ENCODE measurements at places on chromosomes 7 and 10.

GRCh38 chr7:141575654-141576448 lies 24.6 kb downstream of the AGK start:
- no peak for DNase-seq

DNA sequence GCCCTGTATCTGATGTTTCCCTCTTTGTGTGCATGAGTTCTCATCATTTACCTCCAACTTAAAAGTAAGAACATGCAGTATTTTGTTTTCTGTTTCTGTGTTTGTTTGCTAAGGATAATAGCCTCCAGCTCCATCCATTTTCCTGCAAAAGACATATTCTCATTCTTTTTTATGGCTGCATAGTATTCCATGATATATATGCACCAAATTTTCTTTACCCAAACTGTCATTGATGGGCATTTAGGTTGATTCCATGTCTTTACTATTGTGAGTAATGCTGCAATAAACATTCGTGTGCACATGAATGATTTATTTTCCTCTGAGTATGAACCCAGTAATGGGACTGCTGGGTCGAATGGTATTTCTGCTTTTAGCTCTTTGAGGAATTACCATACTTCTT lies 163.4 kb downstream of the TMEM26 start:
- DNase-seq: no peak

DNA sequence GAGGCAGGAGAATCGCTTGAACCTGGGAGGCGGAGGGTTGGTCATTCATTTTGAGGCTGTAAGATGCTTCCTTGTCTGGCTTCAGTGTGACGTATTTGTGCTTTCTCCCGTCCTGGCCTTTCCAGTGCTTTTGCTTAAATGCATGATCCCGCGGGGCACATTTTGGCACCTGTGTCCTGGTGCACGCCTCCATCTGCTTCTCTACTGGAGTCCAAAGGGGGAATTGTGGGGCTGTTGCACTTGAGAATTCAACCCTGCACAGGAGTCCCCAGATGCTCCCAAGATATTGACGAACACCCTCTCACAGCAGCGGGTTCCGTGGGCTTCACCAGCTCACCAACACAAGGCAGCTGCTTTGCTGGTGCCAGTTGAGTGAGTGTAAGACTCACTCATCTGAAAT lies 10.3 kb upstream of the LRRC27 start:
- no peak for DNase-seq

DNA sequence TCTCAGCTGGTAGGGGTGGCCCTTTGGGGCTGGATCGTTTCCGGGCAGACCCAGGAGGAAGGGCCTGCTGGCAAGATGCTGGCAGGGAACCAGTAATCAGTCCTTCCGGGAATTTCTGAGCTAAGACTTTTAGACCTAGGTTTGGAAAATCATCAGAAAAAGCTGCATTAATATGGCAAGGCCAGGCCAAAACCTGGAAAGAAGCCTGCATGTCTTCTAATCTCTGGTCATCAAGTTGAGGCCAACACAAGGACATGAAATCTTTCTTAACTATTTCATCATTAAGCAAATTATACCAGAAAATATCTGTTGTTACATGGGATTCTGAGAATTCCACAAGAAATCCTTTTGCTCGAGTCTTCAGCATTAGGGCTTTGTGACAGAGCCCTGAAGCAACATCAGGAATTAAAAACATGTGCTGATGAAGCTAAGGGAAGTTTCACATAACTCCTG lies 19.9 kb downstream of the CPA1 start:
- DNase-seq: no peak

- no peak for DNase-seq
Observed at GRCh38 chr7:71424166-71425035, 292.5 kb downstream of the GALNT17 start.

DNA sequence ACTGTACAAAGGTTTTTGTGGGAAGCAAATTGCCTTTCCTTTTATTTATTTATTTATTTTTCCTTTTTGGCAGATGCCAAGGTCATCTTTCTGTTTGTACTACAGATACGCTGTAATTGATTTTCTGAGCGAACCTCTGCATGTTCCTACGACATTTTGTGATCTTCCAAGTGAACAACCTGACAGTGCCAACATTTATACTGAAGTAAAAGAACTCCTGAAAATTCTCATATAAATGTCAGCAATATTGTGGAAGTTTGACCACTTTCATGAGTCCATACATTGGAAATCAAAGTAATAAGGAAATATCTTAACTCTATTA lies 86.8 kb upstream of the EEPD1 start:
- no peak for DNase-seq

- DNase-seq: no peak
Observed at GRCh38 chr10:21300551-21300950, 224.9 kb downstream of the SKIDA1 start.

DNA sequence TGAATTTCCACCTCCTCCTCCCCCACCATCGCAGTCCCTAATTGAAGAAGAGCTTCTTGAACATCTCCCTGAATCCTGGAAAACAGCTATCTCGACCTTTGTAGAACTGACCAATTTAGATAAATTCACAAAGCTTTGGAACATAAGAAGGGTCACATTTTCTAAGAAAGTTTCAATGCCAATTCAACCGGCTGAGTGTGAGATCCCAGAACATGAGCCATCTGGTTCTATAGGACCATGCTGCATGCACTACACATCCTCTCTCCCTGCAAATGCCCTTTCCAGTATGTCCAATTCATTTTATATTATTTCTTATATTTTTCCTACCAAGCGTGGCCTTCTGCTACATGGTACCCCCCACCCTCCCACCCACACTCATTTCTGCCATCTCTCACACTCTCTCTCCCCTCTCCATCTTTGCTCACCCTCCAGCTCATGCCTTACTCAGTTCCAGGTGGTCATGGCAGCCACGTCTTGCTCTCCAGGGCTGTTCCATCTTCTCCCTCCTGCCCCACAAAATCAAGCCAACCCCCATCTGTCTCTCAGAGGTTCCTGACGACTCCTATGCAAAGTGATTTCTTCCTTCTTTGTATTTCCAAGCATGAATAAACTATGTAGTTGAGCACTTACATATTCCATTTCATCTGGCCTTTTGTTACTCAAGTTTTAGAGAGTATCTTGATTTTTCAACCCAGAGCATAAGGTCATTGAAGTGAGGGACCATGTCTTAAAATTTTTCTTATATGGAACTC lies 19.3 kb downstream of the FRMD4A start:
- no peak for DNase-seq

DNA sequence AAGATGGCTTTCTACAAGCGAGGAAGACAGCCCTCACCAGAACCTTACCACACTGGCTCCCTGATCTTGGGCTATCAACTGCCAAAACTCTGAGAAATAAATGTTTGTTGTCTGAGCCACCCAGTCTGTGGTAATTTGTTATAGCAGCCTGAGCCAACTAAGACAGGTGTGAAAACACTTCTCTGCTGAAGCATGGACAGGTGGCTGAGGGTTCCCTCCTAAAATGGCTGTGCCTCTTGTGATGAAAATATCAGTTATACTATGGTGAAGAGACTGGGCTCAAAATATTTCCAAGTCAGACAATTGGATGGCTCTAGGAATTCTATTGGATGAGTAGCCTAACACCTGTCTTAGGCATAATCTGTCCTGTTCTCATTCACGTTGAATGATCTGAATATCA lies 78.1 kb downstream of the CDK1 start:
- no peak for DNase-seq

GRCh38 chr10:103626178-103626577 lies 132.7 kb downstream of the NEURL1 start:
- no peak for DNase-seq

GRCh38 chr7:44953156-44953555 lies 25.7 kb downstream of the MYO1G start:
- no peak for DNase-seq

- no peak for DNase-seq
Observed at GRCh38 chr7:132869166-132869861, 212.6 kb downstream of the CHCHD3 start.

DNA sequence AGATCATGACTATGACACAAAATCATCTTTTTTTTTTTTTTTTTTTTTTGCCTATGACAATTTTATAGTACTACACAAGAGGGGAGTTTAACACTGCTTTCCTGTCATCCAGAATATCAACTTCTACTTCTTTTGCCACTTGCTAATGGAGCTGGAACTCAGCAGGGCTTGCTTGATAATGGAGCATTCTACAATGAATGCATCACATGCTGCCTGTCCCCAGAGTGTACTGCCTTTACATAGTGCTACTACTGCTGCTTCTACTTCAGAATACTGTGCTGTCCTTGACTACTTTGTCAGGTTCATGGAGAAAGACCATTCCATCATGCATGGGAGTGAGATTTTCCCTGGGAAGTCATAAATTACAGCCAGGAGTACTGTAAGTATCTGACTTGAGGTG lies 338.6 kb upstream of the SEMA3A start:
- DNase-seq: no peak

DNA sequence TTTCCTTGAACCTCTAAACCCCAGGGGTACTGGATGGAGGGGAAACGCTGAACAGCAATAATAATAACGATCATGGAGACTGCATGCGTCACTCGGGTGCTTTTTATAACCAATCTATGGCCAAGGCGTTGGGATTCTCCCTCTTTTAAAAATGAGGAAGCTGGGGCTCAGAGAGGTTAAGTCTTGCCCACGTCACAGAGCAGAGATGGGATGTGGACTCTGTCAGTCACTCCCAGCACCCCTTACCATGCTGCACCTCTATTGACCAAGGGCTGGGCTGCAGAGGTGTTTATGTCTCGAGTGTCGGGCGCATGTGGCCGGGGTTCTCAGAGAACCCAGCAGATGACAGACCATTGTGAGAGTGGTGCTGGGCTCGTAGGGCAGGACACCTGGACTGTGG lies 129.9 kb downstream of the CDH23 start:
- DNase-seq: no peak

DNA sequence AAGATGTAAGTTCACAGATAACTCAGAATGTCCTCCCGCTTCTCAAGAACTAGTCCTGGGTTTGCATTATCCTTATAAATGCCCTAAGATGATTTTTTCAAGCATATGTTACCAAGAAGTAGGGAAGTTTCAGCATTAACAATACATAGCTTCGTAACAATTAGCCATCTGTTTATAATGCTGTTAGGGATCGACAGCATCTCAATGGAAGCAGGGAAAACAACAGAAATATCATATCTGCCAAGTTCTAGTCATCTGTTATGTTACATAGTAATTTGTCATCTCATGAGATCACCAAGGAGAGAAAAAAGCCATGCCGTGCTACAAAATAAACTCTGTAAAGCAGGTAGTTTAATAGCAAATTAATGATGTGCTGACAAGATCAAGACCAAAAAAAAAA lies 731.5 kb upstream of the C7orf33 start:
- DNase-seq: no peak

- DNase-seq: no peak
Observed at GRCh38 chr7:35251606-35252310, 2.1 kb downstream of the TBX20 start.

GRCh38 chr7:145224775-145225174 lies 388.9 kb upstream of the TPK1 start:
- DNase-seq: no peak

GRCh38 chr7:50727072-50727471 lies 55.6 kb downstream of the GRB10 start:
- DNase-seq: no peak

GRCh38 chr10:77855404-77856155 lies 71.0 kb downstream of the DLG5 start:
- DNase-seq: no peak

- DNase-seq: peak; percentile 82
Observed at GRCh38 chr7:26061678-26062603, 90.1 kb upstream of the NFE2L3 start.

- no peak for DNase-seq
Observed at GRCh38 chr7:11613292-11613930, 218.6 kb downstream of the THSD7A start.

GRCh38 chr10:92891885-92892690 lies 43.8 kb downstream of the EXOC6 start:
- DNase-seq: peak; percentile 94

DNA sequence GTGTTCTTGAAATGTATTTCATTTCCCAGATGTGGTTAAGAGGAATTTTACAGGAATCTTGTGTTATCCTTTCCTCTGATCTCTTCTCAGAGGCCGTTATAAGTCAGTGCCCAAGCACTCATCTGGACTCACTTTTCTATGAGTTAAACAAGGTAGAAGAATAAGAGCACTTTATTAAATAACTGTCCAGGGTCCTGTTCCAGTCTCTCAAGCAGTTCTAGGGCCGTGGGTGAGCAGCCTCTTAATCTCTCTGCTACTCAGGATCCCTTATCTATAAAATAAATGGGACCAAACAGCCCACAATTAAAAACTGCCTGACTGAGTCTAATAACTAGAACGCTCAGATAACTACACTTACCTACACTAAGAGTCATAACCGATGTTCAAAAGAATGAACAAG lies 111.2 kb downstream of the OSBPL3 start:
- no peak for DNase-seq

DNA sequence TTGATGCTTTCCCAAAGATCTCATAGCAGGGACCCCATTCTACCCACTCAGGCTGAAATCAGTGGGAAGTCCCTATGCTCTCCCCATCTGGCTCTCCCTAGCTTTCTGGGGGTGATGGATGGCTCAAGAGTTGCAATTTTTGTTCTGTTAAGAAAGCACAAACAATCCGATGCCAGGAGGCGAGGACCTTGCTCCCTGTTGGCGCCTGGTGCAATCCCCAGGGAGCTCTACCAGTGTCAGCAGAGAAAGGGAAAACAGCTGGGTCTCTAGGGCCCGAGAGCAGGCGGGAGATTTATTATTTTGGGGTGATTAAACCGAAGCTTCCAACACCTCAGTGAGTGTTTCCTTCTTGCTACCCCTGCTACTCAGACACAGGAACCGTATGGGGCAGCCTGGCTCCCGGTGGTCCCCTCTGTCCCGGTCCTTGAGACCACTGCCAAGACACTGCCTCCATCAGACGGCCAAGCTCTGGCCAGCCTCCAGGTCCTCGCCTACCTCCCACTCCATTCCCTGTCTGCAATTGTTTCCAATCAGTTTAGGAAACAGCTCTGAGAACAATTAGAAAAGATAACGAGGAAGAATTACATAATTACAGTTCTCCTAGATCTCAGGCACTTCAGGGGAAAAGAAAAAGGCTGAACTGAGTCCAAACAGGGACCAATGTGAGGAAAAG lies 147.9 kb downstream of the PLXNA4 start:
- no peak for DNase-seq

GRCh38 chr7:75646571-75647102 lies 92.1 kb downstream of the HIP1 start:
- DNase-seq: no peak

GRCh38 chr7:77409739-77410547 lies 6.2 kb downstream of the GSAP start:
- no peak for DNase-seq

- DNase-seq: peak; percentile 10
Observed at GRCh38 chr10:89332123-89332633, 4.4 kb downstream of the IFIT3 start.

DNA sequence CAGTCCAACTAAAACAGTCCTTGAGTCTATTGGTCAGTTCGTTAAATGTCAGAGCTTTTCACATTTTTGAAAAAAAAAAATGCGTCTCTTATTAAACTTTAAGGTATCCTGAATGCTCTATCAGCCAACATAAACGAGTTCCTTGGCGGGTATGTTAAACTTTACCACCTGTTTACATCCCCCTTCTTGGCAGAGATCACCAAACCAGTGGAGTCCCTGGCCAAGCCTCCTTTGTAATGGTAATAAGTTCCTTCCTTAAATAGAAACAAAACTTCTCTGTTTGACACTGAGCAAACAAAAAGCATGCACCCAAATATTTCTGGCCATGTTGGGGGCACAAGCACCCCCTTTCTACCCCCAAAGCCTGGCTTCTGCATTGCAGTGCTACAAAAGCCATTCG lies 3.2 kb downstream of the TRIL start:
- no peak for DNase-seq

Measured in Caco-2 (cell line).